SJSA1 (cell line): ENCODE measurements at places on chromosomes 12 and 14. TPM values are rescaled to one million over a fixed set of nuclear protein-coding genes. Genes with fewer than 3 reads are reported as not detected.

- no peak for DNase-seq
Measured at GRCh38 chr12:110005319-110005973, 6.2 kb downstream of the ANKRD13A start.

DNA sequence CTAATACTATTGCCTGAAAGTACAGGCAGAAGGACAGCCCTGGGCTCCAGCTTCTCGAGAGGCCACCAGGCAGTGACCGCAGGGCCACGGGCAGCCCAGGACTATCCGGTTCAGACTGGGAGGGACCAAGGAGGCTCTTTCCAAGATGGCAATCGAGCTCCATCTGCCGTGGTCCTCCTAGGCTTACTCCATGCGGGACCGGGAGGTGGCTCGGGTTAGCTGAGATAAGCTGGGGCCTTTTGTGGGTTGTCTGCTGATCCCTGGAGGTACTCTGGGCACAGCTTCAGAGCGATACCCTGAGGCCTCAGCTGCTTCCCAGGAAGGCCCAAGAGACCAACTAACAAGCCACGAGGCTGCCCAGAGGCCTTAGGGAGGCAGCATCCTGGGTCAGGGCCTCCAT lies 33.1 kb downstream of the SNRNP35 start:
- no peak for DNase-seq

- no peak for DNase-seq
Measured at GRCh38 chr12:131987552-131987951, 37.8 kb downstream of the EP400 start.

ACOT6 gene
- total RNA-seq = not detected in 2 replicates

- DNase-seq = no peak
Measured at GRCh38 chr12:65891219-65891618, 66.9 kb downstream of the HMGA2 start.

DNA sequence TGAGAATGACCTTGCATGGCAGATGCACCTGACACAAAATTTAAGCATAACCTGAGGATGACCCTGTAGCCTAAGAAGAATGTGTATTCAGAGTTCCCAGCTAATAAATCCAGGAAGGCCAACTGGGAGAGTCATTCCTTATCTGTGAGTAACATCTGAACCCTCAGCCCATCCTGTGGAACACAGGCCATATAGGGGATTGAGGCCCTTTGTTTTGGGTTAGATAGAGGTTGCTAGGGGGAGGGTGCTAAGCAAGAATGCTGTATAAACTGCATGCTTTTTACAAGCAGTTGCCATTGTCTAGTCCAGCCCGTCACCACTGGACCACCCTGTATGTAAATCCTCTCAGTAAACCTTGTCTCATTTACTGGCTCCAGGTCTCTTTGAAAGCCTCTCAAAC lies 77.0 kb downstream of the BICD1 start:
- peak; percentile 83 for DNase-seq

- DNase-seq = no peak
Measured at GRCh38 chr14:52960627-52961026, 9.8 kb upstream of the FERMT2 start.

GRCh38 chr12:14443531-14443930 lies 78.0 kb downstream of the ATF7IP start:
- no peak for DNase-seq

DNA sequence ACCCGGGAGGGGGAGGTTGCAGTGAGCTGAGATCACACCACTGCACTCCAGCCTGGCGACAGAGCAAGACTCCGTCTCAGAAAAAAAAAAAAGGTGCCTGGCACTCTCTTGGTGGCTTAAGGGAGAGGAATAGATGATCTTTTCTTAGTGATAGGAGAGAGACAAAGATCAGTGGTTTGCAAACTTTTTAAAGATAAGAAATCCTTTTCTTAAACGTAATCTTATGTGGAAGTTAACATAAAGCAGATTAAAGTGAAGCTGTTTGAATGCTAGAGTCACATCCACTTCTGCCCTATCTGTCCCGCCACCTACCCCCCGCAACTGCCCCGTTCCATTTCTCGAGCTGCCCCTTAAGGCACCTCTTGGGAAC lies 6.3 kb upstream of the NINJ2 start:
- no peak for DNase-seq
